ENCODE measurements at places on chromosomes 2 and 18.

DNA sequence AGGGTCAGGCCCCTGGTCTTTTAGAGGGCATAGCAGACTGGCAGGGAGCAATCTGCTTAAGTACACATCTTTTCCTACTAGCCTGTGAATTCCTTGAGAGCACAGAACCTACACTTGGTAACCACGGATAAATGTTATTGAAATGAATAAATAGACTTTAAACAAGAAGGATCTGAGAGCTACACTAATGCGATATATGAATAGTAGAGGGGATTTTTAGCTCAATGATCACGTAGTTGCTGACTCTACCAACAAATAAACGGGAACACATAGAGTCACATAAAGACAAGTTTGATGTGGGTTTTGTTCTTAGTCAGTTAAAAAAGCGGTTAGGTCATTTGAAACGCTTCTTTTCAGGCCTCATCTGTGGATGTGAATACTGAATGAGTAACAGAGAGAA, 290.3 kb upstream of the CCDC68 start:
- no peak for DNase-seq

DNA sequence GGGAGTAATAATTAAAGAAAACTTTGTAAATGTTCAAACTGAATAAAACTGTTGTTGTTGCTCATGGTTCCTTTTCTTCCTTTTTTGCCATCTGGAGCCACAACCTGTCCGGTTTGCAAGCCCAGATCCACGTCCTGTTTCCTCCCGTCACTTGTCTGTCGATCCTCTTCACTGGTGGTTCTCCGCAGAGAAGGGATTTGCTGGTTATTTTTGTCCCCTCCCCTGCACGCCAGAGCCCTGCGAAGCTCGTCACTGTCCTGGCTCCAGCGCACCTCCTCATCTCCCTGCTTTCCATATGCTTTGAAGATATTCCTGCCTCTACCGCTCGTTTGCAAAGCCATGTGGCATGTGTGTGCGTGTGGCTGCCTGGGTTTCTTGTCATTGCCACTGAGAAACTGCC, 461.4 kb downstream of the RNF144A start:
- no peak for DNase-seq

DNA sequence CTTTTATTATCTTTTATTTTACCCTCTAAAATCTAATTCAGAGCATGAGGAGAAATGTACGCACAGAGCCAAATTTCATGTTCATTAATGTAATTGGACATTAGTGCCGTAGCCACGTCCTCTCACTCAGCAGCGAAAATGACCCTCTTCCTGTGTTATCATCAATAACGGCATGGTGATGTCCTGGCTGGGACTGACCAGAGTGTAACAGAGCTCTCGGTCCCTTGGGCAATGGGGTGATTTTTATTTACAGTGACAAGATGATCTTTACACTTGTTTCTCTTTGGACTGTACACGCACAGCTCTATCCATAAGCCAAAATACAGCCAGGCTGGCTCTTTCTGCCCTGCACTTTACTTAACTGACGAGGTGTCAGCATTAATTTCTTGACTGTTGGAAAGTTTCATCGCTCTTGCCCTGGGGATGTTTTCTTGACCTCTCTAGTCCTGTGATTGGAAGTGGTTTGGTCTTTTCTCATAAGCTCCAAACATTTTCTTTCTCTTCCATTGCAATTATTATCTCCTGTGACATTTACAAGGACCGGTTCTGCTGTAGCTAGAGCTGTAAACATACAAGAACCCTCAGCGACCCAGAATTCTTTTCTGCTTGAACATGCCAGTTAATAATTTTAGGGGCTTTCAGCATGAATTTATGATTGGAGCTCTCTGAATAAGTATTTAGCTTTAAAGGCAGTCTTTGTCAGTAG, 308.0 kb upstream of the PIK3C3 start:
- no peak for DNase-seq

DNA sequence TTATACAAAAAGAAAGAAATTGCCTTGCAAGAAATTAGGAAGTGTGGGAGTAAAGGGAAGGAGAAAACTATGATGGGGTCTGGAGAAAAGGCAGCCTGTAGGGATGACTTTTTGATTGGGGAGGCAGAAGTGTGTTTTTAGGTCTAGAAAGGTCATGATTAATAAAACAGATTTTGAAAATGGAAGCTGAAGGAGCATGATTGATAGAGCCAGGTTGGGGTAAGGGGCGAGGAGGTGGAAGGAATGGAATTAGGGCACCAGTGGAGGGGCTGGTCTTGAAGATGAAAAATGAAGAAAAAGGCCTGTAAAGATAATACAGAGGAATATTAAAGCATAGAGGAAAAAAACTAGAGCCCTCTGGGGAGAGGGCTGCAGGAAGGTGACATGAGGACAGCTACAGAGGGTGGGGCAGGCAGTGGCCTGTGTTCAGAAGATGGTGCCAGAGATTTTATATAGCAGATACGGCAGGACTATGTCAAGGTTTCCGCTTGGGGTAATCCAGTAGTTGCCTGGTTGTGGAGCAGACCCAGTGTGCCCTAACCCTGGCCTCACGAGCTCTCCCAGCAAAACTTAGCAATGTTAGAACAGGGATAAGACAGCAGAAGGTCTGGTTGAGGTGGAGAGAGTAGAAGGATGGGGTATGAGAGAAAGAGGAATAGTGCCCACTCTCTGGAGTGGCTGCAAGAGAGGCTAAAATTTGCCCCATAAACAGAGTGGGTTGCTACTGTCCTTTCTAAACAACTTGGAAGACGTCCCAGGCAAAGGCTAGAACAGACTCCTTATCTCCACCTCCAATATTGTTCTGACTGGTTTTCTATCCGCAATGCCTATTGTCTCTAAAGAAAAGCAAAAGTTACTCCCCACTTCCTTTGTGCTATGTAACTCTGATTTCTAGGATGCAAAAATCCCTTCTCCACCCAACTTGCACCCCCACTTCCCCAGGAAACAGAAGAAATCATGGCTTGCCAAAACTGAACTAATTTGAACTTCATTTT, 287.3 kb downstream of the AGPS start:
- DNase-seq: no peak

DNA sequence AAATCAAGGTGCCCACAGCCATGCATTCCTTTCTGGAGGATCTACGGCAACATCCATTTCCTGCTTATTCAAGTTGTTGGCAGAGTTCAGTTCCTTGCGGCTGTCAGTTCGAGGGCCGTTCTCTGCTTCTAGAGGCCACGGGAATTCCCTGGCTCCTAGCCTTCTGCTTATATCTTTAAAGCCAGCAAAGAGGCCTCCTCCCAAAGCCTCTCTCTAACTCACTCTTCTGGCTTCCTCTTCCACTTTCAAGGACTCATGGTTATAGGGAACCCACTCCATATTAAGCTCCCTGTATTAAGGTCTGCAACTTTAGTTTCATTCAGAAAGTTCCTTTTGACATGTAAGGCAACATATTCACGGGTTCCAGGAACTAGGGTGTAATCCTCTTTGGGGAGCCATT, 150.1 kb upstream of the RMP24 start:
- no peak for DNase-seq

DNA sequence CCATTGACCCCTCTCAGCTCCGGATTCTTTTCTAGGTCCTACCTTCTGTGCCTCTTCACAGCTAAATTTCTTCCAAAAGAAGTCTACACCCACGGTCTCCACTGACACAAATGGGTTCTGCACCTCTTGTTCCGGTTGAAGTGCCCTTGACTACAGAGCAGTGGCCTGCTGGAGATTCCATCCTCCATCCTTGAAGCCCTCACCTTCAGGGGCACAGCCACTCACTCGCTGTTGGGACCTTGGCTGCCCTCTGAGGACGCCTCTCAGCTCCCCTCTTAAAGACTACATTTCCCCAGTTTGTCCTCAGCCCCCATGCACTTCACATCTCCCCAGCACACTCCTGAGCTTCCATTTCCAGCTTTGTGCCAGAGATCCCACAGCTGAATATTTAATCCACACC, 226.3 kb downstream of the ATAD2B start:
- no peak for DNase-seq

DNA sequence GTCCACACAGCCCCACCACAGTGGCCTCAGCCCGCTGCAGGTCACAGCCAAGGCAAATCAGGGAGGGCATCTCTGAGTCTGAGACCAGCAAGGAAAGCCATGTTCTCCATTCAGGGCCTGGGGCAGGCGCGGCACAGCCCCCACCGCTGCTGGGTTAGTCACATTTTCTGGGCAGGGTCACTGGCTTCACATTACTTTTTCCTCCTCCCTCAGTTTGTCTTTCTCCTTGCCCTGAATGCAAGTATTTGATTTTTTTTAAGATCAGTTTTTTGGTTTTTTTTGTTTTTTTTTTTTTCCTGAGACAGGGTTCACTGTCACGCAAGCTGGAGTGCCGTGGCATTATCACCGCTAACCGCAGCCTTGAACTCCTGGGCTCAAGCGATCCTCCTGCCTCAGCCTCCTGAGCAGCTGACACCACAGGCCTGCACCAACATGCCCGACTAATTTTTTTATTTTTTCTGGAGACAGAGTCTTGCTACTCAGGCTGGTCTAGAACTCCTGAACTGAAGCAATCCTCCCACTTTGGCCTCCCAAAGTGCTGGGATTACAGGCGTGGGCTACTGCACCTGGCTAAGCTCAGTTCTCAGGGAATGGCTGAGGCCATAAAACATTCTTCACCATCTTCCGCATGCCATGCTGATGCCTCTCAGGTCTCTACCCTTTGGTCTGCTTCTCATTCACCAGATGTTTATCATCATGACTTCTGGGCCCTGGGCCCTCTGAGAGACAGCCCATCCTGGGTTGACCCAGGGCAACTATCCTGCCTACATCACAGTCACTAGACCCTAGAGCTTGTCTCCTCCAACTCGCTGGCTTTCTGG, 628 bp upstream of the CAPG start:
- no peak for DNase-seq

DNA sequence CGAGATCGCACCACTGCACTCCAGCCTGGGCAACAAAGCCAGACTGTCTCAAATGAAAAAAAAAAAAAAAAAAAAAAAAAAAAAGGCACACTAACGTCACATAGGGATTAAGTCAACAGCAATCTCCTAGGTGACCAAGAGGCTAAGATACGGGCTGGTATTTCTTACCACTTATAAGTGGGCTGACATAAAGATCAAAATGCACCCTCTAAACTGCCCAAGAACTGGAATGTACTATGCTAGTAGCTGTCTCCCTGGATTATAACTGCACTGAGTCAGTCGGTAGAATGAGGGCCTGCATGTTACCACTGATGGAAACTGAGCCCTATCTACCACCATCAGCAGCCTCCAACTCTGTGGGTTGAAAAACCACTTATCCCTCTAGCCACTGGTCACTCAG, 80.6 kb downstream of the KLF7 start:
- no peak for DNase-seq

DNA sequence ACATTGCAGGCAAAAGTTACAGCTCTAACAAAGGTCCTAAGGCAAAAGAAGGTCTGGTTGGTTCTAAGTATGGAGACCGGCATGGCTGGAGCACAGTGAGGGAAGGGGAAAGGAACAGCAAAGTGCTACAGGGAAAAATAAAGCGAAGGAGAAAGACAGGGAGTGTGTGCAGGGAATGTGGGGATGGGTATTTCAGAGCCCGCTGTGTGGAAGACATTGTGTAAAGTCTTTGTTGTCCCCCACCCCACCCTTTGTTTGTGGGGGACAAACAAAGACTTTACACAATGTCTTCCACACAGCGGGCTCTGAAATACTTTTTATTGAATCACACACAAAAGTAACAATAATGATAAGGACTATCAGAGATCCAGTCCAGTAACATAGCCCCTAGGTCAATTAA, 28.9 kb upstream of the C2orf15 start:
- no peak for DNase-seq

DNA sequence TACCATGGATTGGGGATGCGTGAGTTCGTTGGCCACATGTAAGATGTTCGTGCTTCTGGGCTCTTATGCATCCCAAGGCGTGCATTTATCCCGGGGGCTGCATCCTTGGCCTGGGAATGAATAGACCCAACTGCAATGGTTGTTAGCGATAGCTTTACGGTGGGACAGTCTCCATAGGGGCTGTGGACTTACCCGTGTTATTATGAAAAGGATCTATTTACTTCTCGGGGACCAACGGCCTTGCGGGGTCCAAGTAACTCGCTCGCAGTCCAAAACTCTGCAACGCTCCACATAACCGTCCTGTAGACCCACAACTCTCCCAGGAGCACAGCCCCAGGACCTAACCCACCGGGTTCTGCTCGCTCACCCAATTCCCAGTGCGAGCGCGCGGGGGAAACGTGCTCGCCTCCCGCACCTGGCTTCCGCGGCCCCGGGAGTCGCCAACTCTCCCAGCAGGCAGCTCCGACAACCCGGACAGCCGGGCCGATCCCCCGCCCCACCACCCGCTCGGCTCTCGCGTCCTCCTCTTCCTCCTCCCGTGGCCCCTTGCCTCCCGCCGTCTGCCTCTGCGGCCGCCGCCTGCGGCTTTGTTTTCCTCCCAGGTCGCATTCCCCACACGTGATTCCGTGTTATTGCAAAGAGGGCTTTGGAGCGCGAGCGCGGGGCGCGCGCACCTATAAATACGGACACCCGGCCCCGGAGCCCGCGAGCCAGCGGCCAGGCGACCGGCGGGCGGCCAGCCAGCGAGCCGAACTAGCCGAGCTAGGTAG, at the start of gene CABLES1:
Gene CABLES1 (plus strand): TSS at position 706 of the 770 bp plus-strand sequence. CDS start 278 bp downstream, outside the sequence.
- DNase-seq: no peak
